ENCODE measurements at places on chromosomes 1 and 21.

DNA sequence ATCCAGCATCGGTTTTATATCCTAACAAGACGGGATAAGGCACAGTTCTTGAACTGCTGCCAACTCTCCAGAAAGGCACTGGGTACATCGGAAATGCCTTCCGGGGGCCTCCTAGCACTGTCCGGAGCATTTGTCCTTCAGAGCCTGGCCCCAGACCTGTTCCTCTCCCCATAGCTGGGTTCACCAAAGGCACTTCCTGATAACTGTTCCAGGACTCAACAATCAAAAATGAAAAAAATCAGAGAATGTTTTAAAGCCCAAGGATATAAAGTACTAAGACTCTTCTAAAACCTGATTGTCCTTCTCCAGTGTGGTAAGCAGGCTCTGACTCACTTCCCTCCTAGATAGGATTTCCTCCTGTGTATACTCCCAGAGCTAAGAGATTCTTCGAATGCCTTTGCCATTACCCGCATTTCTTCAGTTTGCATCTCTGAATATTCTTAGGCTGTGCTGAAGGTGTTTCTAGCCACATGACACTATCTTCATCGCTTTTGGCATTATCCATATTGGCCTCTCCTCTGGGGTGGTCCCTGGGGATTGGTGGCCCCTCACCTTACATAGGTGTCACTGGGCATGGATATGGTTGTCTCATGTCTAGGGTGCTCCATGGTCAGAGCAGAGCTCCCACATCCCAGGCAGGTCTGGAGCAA lies 112.9 kb downstream of the ZBTB18 start:
- H3K27ac ChIP-seq = peak overlapping the region; percentile 49
- no peak for DNase-seq
- no peaks in the 10 kb centered on the region for H3K36me3 ChIP-seq
- H3K27me3 ChIP-seq = no peaks in the 10 kb centered on the region

- H3K4me3 ChIP-seq = no peak overlapping the region
- H3K27ac ChIP-seq = no peak overlapping the region
- H3K27me3 ChIP-seq = no peaks in the 10 kb centered on the region
- peak; percentile 82 for DNase-seq
Observed at GRCh38 chr1:167683641-167684502, 37.9 kb upstream of the MPZL1 start.

DNA sequence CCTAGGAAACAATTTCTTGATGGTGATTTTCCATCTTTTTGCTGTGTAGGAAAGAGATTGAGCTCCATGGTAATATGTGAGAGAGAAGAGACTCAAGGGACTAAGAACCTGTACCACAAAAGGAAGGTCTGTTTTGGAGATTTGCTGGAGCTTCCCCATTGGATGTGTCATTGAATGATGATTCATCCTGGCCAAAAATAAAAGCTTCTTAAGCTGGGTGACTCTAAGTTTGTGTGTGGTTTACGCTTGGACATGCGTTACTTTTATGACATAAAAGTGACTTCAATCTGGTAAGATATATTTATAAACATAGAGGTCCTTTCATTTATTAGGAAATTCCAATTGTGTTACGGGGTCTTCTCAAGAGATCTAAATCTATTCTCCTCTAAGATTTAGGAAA lies 17.4 kb upstream of the IL19 start:
- no peak for DNase-seq
- H3K4me1 ChIP-seq = no peaks in the 10 kb centered on the region
- H3K27me3 ChIP-seq = no peaks in the 10 kb centered on the region
- H3K36me3 ChIP-seq = no peaks in the 10 kb centered on the region
- H3K27ac ChIP-seq = no peak overlapping the region
- H3K4me3 ChIP-seq = no peak overlapping the region

- no peak overlapping the region for H3K4me3 ChIP-seq
- H3K27ac ChIP-seq = no peak overlapping the region
- H3K27me3 ChIP-seq = peaks cover 15% of the 10 kb centered on the region
Observed at GRCh38 chr1:236615399-236616148, 11.3 kb upstream of the HEATR1 start.

DNA sequence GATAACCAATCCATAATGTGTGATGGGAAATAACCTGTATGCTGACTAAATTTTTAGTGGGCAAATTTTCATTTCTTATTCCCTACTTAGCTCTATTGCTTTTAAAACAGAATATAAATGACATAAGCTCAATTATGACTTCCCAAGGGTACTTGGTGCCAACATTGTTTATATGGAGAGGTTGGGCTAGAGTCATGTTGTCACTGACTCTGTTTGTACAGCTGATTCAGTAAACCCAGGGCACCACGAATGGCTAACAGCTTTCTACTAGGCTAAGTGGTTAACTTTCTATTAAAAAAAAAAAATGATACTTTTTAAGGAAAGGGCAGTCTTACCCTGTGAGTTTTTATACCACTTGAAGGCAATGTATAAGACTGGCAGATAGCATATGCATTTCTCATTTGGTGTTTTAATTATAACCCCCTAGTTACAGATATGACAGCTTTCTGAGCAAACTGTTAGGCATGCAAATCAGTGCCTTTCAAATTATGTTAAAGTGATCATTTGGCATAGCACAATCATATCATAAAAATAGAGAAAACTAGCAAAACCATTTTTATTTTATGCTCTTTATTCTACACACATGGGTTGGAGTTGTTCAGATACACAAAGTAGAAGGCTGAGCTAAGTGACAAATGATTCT lies 147.1 kb downstream of the DNM3 start:
- H3K27ac ChIP-seq = no peak overlapping the region
- H3K4me3 ChIP-seq = no peak overlapping the region
- no peaks in the 10 kb centered on the region for H3K27me3 ChIP-seq

GRCh38 chr1:207811920-207812720 lies 60.3 kb downstream of the CD46 start:
- H3K27me3 ChIP-seq = no peaks in the 10 kb centered on the region
- DNase-seq = peak; percentile 84
- H3K4me3 ChIP-seq = no peak overlapping the region
- H3K36me3 ChIP-seq = peaks cover 96% of the 10 kb centered on the region
- H3K27ac ChIP-seq = peak overlapping the region; percentile 55

GRCh38 chr1:235067396-235068157 lies 61.1 kb downstream of the TOMM20 start:
- peak overlapping the region; percentile 70 for H3K27ac ChIP-seq
- H3K4me1 ChIP-seq = peaks cover 36% of the 10 kb centered on the region
- H3K4me3 ChIP-seq = no peak overlapping the region
- H3K36me3 ChIP-seq = no peaks in the 10 kb centered on the region
- peak; percentile 87 for DNase-seq

DNA sequence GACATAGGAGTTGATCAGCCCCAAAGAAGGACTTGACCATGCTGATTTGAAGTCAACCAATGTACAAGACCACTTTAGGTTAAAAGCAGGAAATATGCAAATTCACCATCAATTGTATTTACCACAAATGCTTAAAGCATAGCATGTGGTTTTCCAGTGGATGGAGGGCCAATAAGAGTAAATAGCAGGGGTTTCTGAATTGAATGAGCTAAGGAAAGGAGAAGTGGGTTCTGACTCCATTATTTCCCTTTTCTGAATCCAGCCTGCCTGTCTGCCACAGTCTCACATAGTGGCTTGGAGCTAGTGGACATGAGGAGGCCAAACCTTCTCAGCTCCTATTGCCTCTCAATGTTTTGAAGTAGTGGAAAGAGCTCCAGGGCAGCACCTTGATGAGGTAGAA lies 7.2 kb upstream of the TNFSF18 start:
- H3K27ac ChIP-seq = no peak overlapping the region
- H3K27me3 ChIP-seq = no peaks in the 10 kb centered on the region
- H3K4me3 ChIP-seq = no peak overlapping the region
- no peaks in the 10 kb centered on the region for H3K36me3 ChIP-seq
- H3K4me1 ChIP-seq = no peaks in the 10 kb centered on the region

- no peaks in the 10 kb centered on the region for H3K36me3 ChIP-seq
- peaks cover 6% of the 10 kb centered on the region for H3K4me1 ChIP-seq
- no peak for DNase-seq
Observed at GRCh38 chr1:67441183-67441582, 11.0 kb upstream of the SERBP1 start.

GRCh38 chr1:116954440-116954839 lies 44.7 kb downstream of the PTGFRN start:
- peaks cover 4% of the 10 kb centered on the region for H3K4me1 ChIP-seq
- no peaks in the 10 kb centered on the region for H3K36me3 ChIP-seq
- no peak for DNase-seq
- H3K4me3 ChIP-seq = no peak overlapping the region
